ENCODE measurements at places on chromosomes 11 and 22.
A peak's percentile ranks its signal among the peaks of the same experiment; 100 is the strongest.

GRCh38 chr11:93536101-93536861, 6.9 kb downstream of the SMCO4 start:
- DNase-seq: no peak

- peak; percentile 36 for DNase-seq
These were observed 889 bp upstream of the DMC1 start for GRCh38 chr22:38570779-38571364.

- DNase-seq: no peak
These were observed 48.7 kb upstream of the TEAD1 start for GRCh38 chr11:12625438-12626071.

GRCh38 chr11:77066229-77067042, at the start of gene CAPN5:
TSS of gene CAPN5 (plus strand) at chr11:77066971. CDS start at chr11:77084887, 17,916 bp downstream.
- peak; percentile 89 for DNase-seq

DNA sequence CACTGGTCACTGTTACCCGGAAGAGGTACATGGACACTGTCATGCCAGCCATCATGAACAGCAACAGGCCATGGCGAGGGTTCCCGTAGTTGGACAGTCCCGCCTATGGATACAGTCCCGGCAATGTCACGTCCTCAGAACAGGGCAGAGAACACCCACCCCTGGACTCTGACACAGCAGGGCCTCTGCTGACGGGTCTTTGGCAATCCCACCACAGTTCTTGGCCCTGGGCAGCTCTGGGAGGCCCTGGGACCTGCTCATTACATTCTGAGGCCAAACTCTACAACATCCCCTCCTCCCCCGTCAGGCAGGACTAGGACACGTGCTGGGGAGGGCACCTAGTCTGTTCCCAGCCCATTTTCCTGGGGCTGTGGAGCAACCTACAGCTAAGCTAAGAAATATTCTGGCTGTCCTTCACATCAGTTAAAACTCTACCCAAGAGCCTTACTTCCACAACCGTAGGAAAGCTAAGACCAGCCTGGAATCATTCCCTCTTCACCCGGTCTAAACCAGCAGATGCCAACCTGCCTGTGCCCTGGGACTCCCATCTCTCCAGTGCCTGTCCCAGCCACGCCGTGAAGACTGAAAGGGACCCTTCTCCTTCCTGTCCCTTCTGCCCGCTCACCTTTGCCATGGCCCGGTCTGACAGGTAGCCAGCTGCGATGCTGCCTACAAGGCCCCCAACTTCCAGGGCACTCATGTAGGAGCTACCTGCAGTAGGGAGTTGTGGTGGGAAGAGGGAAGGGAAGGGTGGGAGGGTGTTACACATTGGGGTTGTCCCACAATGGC, 4.5 kb downstream of the SLC37A4 start:
- DNase-seq: no peak

DNA sequence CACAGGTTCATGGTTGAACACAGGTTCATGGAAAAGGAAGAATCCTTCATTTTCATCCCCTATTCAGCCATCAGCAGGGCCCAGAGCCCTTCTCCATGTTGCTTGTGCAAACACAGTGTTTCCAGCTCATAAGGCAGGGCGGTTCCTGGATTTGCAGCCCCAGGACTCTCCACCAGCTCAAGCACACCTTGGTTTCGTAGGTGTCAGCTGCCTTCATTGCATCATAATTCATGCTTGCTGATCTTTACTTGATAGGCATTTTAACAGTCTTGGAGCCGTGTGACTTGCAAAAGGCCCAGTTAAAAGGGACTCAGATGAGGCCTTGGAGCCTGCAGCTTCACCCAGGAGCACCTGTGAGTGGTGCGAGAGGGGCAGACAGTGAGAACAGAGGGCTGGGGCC, 318.1 kb upstream of the B3GAT1 start:
- no peak for DNase-seq

DNA sequence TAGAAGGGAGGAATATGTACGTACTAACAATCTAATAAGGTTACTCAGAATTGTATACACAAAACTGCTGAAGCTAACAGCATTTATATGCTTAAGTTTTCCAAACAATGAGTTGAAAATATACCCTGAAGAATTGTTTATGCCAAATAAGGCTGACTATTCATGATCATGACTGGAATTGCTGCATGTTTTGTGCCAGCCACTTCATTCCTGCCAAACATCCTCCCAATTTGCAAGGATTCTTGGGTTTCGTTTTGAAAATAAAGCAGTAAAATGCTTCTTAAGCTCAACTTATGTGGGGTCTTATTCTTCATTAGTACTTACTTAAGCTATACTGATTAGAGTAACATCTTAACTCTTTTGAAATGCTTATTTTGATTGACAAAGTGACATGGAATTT, 149.0 kb downstream of the SPON1 start:
- no peak for DNase-seq

DNA sequence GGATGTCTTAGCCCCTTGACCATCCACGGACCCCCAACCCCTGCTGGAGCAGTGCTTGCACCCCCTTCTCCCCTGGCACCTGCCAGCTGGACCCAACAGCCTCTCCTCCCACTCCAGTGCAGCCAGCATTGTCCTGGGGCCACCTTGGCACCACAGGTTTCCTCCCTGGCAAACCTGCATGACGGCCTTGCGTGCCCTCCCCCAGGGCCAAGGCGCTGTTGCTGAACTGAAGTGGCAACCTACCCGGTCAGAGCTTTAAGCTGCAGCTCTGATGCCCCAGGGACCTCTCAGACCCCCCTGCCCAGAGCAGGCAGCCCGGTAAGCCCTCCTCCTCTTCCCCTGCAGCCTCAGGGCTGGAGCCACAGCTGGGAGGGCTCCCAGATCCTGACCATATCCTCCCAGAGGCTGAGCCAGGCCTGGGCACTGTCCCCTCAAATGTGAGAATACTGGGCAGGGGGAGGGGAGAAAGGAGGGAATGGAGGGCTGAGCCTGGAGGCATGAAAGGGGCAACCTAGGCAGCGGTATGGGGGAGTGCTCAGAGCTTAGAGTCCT, 1.8 kb upstream of the LRRC75B start:
- no peak for DNase-seq

- DNase-seq: no peak
These were observed 18.9 kb downstream of the PDGFD start for GRCh38 chr11:104145062-104145461.

GRCh38 chr11:129973068-129973467, 29.6 kb downstream of the PRDM10 start:
- DNase-seq: no peak

- DNase-seq: peak; percentile 71
These were observed at the start of gene EHBP1L1 for GRCh38 chr11:65575568-65576231. TSS of gene EHBP1L1 (plus strand) at chr11:65576053. CDS start at chr11:65576303, 250 bp downstream.

DNA sequence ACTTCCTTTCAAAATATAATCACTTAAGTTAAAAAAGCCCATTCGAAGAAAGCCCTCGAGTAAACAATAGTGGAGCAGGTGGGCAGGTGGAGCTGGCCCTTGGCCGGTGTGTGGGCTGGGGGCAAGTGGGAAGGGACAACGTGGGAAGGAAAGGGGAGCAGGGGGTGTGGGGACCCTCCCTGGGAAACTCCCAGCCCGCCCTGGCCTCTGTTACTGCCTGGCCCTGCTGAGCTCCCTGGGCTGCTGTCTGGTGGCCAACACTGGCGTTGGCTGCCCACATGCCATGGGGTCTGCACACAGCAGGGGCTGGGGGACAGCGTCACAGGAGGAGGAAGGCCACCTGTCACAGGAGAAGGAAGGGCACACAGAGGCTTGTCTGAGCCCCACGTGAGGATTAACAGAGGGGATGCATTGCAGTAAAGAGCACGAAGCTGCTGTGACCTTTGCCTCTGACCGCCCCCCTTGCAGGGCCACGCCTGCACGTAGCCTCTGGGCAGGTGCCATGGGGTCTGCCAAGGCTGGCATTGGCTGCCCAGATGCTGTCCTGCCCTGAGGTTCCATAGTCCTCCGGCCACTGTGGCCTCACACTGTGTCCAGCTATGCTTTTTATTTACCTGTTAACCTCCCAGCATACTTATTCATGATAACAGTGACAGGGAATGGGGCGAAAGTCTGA, 36.2 kb upstream of the CCDC188 start:
- no peak for DNase-seq

DNA sequence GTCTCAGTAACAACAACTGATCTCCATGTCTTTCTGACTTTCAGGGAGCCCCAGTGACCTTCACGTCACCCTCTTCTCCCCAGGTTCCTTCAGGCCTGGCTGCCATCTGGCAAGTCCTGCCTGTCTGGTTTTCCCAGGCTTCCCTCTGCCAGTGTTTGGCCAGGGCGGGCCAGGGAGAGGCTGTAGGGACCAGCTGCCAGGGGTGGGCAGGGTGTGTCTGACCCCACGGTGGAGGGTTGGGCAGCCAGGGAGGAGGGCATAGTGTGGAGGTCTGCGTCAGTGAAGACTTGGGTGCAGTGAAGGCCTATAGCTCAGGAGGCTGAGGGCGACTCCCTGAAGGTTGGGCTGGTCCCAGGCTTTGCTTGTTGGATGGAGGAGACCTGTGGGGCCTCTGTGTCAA, 11.9 kb upstream of the MRGPRX2 start:
- no peak for DNase-seq

- no peak for DNase-seq
These were observed 18.8 kb upstream of the SLC36A4 start for GRCh38 chr11:93216511-93217101.

GRCh38 chr11:132718711-132719671, 813.3 kb downstream of the OPCML start:
- no peak for DNase-seq

DNA sequence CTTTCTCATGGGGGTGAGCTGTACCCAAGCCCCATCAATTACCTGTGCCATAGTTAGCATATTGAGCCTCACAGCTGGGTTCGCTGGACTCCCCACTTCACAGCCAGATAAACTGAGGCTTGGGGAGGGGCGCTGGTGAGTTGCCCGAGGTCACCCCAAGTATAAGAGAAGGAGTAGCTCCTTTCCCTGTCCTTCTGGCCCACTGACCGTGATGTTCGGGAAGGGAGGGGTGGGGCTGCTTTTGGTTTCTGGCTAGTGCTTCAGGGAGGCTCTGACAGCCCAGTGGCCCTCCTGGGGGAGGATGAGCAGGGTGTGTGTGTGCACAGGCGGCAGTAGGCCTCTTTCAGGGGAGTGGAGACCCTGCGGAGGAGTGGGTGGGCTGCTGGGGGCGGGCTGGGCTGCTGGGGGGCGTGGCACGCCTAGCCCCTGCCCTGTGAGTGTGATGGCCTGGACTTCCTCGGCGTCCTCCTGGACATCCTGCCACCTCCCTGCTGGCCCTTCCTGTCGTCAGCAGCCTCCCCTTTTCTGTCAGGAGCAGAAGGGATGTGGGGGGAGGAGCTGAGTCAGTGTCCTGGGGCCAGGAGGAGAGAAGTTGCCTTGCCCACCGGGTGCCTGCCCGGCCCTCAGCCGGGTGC, 50.3 kb downstream of the TRIOBP start:
- no peak for DNase-seq

DNA sequence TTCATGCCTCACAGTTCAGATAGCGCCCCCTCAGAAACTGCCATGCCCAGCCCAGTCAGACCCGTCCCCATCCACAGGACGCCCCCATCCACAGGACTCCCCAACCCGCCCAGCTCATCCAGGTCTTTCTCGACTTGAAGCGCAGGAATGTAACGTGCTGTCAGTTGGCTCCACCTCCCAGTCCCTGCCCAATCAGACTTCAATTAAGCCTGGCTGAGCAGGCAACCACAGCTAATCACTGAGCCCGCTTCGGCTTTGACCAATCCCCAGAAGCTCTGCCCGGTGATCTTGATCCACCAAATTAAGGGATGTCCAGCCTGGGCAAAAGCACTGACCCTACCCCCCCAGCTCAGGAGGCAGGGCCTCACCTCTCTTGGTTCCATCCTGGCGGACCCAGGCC, 10.5 kb upstream of the MFNG start:
- DNase-seq: no peak

DNA sequence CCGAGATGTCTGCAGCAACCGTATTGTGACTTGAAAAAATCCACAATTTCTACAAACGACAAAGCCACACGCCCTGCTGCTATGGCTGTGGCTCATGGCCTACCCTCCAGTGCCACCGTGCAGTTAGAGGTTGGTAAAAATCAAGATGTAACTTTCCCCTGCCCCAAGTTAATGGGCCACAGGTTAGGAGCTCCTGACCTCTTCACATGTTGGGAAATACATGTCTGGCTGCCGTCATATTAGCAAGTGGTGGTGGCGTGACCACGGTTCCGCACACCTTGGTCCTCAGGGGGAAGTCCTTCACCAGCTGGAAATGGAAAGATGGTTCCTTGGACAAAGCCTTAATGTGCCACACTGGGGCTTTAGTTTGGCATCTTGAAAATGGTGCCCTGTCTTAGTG, 27.4 kb upstream of the CCND1 start:
- no peak for DNase-seq

GRCh38 chr11:45145083-45145378, 1.4 kb upstream of the PRDM11 start:
- no peak for DNase-seq

DNA sequence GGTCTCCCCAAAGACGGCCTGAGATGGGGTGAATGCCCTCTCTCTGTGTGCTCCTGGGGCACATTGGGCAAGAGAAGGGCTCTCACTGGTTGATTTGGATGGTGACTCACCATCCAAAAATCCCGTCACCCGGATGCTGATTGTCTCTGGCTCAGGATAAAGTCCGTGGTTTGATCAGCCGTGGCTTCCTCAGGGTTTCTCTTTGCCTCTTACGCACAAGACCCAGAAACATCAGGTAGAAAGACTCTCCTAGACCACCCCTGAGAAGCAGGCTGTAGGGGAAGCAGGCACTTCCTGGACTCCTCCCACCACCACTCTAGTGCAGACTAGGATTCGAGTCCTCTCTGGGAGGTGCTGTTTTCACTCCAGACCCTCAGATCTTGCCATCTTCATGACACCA, 176.1 kb upstream of the NCAM1 start:
- DNase-seq: no peak

DNA sequence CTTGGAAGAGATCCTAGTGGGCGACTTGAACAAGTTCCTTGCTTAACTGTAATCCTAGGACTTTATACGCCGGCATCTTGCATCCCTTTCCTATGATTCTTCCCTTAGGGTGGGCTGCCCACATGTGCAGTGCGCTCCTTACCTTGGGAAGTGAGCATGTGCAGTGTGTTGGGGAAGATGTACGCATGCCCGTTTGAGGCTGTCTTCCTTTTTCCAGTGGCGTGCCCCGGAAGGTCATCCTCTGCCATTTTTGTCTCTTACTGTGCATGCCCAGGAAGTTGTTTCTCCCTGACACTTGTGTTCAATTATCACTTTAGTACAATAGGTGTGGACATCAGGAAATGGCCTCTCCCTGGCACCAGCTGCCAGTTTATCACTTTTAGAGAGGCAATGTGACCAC, 936.5 kb downstream of the TBC1D22A start:
- DNase-seq: no peak

GRCh38 chr22:49704345-49705215, 123.1 kb downstream of the BRD1 start:
- DNase-seq: no peak

GRCh38 chr22:49448526-49448925, 379.1 kb downstream of the BRD1 start:
- no peak for DNase-seq

DNA sequence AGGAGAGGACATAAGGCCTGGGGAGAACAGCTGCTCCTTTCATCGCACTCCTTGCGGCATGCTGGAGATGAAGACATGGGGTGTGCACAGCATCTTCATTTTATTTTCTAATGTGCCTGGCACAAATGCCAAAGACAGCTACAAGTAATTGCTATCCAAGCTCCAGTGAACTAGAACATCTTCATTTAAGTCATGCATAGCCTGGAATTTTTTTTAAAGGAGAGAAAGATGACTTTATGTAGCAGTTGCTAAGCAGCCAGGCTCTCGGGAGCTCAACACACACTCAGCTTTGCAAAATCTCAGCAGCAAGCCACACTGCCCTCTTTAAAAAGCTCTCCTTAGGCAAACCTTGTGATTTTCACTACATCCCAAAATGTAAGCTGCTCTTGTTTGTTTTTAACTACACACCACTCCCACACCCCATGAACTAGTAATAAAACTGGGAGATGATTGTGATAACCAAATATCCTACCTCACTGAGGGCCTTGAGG, 164.5 kb upstream of the POU2AF2 start:
- DNase-seq: no peak
